ENCODE measurements at places on chromosomes 7 and 10.

GRCh38 chr10:58765910-58766309 is 253.2 kb downstream of the BICC1 start:
- no peak for DNase-seq

DNA sequence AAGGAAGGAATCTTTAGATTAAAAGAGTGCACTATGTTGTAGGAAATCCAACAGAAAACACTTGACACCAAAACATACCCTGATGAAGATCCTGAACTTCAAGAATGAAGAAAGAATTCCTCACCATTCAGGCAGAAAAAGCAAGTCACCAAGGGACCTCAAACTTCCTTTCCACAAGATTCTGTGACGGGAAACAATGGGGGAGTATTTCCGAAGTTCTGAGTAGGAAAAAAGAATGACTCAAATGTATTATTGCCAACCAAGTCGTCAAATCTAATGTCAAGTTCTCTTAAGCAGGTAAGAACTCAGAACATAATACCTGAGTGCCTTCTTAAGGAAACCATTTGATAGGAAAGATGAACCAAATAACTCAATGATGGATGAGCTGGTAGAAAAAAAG is 44.7 kb upstream of the MTURN start:
- no peak for DNase-seq

- no peak for DNase-seq
Observed at GRCh38 chr7:132899833-132900232, 182.1 kb downstream of the CHCHD3 start.

- no peak for DNase-seq
Observed at GRCh38 chr7:35792472-35792871, 8.4 kb upstream of the SEPTIN7 start.

DNA sequence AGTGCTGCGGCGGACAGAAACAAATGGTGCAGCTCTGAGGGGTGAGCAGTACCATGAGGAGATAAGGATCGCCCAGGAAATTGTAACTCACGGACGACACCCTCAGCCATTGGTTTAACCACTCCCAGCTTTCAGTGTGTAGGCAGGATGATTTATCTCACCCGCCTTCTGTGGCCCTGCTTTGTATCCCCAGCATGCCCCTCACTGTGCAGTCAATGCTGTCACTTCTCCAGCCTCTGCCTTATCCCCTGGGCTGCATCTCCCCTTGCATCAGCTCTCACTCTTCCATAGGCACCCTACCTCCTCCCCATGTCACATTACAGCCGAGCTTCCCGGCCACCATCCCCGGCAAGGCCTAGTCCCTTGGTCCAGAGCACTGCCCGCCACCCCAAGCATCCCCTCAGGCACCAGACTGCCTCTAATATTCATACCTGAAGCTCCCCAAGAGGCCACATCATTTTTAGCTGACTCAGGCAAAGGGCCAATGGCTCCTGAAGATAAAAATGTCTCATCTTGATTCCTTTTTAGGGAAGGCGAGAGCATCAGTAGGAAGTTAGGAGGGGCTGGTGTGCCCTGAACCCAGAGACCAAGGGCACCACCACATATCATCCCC is 77.1 kb downstream of the CARD11 start:
- no peak for DNase-seq
